ENCODE measurements at places on chromosomes 7 and 10.

DNA sequence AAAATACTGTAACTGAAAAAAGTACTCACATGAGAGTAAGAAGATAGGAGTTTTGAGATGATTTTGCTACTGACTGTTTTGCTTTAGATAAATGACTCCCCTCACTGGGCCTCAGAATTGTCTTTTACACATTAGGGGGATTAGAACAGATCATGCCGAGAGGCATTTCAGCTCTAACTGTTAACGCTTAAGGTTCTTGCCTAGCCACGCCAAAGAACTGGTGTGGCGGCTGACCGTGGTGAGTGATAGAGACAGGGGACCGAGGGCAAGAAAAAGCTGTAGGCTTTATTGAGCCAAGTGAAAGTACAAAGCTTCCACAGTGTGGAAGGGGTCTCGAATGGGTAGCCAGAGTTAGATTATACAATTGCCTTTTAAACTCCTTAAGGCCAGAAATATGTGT is 368.5 kb upstream of the MYO3A start:
- no peak for DNase-seq

GRCh38 chr7:122944682-122945303 is 50.7 kb downstream of the TAS2R16 start:
- no peak for DNase-seq

DNA sequence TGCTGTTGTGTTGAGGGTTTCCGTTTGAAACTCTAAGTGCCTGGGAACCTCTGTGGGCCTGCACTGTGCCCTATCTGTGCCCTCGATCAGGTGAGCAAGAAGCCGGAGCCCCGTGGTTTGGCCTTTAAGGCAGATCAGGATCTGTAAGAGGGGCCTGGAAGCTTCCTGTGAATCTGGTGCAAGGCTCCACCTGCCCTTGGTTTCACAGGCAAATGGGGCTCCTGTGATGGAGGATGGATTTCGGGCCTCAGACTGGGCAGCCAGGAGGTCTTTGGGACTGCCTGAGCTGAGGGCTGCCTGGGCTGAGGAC is 21.6 kb downstream of the SCART1 start:
- DNase-seq: peak; percentile 50

DNA sequence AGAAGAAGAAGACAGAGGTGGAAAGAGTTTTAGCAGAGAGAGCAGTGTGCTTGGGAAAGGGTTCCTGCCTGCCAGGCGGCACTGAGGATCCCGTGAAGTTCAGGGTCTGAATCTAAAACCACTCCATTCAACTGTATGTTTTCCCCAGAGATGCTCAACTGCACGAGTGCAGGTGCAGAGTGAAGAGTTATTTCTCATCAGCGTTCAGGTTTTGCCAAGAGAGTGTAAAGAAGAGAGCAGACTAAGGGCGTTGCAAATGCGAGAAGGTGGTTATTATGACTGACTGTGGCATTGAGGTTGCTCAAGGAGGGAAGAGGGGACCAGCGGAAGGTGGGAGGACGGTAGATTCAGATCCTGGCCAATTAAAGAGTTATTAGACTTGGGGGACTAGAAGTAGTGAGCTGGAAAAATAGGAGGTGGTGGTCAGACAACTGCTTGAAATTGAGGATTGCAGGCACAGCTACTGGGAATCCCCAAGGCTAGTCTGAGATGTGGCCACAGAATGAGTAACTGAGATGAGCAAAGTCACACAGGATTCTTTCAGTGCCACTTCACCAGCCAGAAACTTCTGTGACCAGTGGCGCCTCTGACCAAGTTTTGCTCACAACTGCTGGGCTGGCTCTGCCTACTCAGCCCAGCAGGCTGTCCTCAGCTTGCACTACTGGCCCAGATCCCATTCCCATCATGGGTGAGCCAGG is 29.1 kb downstream of the STRA8 start:
- DNase-seq: no peak

- no peak for DNase-seq
These were observed 21.3 kb downstream of the PTPRE start for GRCh38 chr10:127928021-127928806.

GRCh38 chr7:109503421-109503820 is 933.7 kb downstream of the DNAJB9 start:
- no peak for DNase-seq

Measured in CD4-positive, alpha-beta T cell treated with Interleukin-21 for 1 hour (primary cell).